Progenitor cell of endocrine pancreas (in vitro differentiated cells): ENCODE measurements at places on chromosomes 3 and 15. TPM values are rescaled to one million over a fixed set of nuclear protein-coding genes. Genes with fewer than 3 reads are reported as not detected.

DNA sequence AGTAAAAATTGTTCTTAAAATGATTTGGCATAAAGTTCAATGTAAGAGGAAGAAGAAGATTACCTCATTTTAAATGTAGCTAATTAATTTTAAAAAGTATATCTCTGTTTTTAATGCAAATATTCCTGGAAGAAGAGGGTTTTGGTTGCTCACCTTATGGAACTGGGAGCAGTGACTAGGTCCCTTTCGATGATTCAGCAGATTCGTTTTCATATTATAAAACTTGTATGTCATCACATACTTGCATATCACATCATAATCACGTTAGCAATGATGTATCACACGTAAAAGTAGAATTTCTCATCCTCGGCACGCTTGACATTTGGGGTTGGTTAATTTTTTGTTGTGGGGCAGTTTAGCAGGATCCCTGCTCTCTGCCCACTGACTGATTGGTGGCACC, 47.6 kb downstream of the GPR160 start:
- DNase-seq: no peak

- DNase-seq: no peak
Observed at GRCh38 chr3:5197022-5197421, 9.5 kb downstream of the EDEM1 start.

GRCh38 chr3:42539871-42540714, 37.6 kb downstream of the VIPR1 start:
- DNase-seq: peak; percentile 73

GRCh38 chr3:51539291-51539941, 897 bp downstream of the RAD54L2 start:
- DNase-seq: no peak

DNA sequence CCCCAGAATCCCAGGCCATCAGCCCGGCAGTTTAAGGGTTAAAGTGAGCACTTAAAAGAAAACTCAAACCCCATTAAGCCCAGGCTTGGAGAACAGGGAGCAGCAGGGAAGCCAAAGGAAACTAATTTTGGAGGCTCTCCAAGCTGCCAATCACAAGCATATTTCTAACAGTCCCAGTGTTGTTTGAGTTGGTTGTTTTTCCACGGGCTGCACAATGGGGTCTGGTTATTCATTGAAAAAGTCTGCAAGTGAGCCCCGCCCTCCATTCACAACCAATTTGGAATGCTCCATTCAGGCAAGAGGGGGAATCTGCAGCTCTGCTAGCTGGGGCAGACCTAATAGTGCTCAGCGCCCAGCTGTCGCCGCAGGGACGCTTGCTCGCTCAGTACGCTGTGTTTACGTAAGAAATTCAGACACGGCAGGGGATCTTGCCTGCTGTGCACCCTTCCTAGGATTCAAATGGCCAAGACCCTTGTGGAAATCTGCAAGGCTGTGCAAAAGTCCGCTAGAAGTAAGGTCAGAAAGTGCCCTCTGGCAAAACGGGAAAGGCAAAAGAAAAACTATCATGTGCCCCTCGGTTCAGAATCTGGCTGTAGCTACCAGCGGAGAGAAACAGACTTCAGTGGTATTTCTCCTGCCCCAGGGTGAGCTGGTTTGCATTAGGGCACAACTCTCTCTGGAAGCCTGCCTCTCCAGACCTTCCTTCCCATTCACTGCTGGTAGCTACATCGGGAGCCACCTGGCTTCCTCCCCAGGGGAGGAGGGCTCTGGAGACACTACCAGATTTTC, 11.0 kb downstream of the ETV5 start:
- DNase-seq: peak; percentile 77

DNA sequence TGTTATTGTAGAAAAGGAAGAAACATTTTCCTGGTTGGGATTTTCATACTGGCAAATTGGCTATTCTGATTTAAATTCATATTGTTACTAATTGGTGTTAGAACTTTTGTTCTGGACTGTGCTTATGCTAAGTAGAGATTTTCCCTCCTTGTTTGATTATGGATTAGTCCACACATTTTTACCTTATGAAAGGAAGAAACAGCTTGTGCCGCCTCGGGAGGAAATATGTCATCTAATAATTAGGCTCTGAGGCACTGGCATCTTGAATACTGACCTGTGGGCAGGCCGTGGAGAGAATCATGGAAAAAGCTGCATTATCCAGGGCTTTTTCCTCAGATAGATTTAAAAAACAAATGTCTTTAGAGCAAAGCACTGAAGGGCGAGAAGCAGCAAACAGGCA, 344.3 kb upstream of the TBL1XR1 start:
- no peak for DNase-seq

DNA sequence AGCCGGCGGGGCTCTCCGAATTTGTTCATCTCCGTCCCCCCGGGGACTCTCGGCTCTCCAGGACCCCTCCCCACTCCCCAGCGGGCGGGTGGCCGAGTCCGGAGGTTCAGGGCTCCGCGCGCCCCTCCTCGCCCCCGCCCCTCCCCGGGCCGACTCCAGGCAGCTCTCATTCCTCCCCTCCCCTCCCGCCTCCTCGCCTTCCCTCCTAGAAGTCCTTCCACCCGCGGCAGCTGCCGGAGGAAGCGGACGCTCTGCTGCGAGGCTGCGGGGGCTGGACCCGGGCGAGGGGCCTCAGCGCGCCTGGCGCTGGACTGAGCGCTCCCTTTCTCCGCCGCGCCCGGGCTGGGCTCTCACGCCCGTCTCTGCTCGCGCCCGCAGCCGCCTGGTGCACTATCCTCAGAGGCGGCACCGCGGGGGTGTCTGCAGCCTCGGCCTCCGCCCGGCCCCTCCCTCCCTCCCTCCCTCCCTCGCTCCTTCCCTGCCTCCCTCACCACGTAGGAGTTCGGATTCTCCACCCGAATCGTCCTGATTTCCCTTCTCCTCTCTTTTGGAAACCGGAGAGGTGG, at the start of gene ROBO2:
ROBO2 (plus strand) TSS at position 494 of the 566 bp plus-strand sequence. CDS start 687 bp downstream, outside the sequence.
- DNase-seq: peak; percentile 62

DNA sequence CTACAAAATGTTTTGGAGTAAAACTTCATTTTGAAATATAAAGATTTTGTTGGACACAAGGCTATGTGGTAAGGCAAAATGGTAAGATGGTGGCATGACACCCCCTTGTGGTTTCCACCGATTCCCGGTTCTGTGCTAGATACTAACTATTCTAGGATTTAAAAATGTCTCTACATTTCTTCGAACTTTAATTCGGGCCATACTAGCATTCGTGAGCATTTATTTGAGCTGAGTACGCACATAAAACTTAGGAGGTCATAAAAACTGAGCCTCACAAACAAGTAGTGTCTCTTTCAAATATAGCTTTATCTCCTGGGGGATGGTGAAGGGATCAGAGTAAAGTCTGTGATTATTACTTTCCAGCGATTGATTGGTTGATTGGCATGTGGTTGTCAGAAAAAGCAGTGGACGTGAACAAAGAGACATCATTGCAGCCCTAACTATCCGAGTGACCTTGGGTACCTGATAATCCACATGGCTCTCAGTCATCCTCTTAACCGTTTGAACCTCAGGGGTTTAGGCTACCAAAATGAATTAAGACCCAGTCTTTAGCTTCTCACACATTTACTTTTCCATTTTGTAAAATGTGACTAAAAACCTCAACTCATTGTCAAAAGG, 1.1 kb upstream of the ZNF639 start:
- DNase-seq: no peak

DNA sequence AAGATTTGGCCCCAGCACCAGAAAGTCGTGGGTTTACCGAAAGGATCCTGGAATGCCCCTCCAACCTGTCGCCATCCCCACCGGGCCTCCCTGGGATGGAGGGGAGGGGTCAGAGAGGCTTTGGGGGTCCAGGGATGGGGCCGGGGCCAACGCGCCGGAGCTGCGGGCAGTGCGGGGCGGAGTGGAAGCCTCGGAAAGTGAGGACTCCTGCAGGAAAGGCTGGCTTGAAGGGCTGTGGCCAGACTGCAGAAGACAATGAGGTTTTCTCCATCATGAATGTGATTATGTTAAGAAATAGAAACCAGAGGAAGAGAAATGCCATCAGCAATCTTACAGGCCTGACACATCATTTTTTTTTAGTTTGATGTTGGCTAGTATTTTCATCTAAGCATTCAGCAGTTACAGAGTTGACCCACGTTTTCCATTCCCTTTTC, 738 bp downstream of the YEATS2 start:
- DNase-seq: peak; percentile 21

DNA sequence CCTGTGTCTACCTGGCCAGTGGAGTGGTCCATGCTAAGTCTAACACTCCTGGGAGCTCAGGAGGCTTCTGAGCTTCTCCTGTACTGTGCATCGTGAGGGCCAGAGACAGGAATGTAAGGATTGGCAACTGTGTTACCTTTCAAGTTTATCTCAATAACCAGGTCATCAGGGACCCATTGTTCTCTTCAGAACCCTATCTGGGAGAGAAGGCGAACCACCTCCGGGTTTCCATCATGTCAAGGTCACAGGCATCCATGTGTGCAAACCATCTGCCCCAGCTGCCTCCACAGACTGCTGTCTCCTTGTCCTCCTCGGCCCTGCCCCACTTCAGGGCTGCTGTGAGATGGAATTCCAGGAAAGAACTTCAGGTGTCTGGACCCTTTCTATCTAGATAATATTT, 5.9 kb downstream of the ANKRD63 start:
- DNase-seq: no peak

GRCh38 chr3:157832588-157832987, 273.6 kb downstream of the SHOX2 start:
- DNase-seq: no peak

- no peak for DNase-seq
Observed at GRCh38 chr3:165635791-165636683, 201.2 kb downstream of the BCHE start.

- DNase-seq: no peak
Observed at GRCh38 chr3:10368512-10368911, 47.6 kb upstream of the SEC13 start.

- no peak for DNase-seq
Observed at GRCh38 chr3:100083209-100083608, 31.1 kb downstream of the FILIP1L start.

DNA sequence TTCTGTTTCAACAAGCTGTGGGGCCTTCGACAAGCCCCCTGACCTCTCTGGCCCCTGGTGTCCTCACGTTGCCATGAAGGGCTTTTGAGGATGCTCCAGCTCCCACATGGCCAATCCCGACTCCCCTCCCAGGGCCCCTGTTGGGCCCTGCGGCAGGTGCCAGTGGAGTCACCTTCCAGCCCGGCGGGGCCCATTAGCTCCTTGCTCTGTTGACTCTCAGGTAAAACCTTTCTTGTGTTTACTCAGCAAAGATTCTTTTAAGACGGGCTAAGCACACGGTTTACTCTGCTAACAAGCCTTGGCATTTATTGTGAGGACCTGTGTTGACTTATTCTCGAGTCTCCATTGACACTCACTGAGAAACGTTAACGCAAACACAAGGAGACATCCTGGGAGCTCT, 15.0 kb downstream of the RPLP1 start:
- DNase-seq: no peak

- no peak for DNase-seq
Observed at GRCh38 chr3:19994796-19995195, 17.3 kb downstream of the PP2D1 start.

GRCh38 chr3:46359733-46360493, 6.0 kb downstream of the CCR2 start:
- DNase-seq: no peak

- no peak for DNase-seq
Observed at GRCh38 chr15:87118435-87118834, 1038.8 kb downstream of the AGBL1 start.

- no peak for DNase-seq
Observed at GRCh38 chr3:45425237-45425933, 37.0 kb downstream of the LARS2 start.

DNA sequence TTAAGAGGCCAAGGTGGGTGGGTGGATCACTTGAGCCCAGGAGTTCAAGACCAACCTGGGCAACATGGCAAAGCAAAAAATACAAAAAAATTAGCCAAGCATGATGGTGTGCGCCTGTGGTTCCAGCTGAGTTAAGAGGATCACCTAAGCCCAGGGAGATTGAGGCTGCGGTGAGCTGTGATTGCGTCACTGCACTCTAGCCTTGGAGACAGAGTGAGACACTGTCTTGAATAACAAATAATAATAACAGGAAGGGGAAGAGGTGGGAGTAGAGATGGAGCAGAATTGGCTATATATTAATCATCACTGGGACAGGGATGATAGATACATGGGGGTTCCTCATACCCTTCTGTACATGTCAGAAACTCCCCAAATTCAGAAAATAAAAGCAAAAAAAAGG, 23.8 kb upstream of the NMB start:
- no peak for DNase-seq

DNA sequence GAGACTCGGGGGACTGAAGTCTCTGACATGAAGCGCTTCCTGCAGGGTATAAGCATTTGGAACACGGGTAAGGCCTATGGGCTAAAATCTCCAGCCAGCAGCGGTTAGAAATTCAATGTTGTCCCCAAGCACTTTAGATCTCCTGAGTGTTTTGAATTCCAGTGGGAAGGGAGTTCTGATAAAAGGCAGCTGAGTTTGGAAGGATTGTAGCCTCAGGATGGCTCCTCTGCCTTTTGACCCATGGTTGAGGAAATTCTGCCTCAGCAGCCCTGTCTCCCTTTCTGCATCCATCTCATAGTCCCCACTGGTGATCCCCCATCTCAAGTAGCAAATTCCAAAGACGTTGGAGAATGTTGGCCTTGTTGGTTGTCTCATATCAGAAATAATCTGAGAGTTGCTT, 24.2 kb upstream of the HACD2 start:
- no peak for DNase-seq

GRCh38 chr3:195101001-195101583, 169.9 kb downstream of the XXYLT1 start:
- DNase-seq: no peak

- DNase-seq: no peak
Observed at GRCh38 chr3:154184582-154184981, 63.4 kb downstream of the ARHGEF26 start.

DNA sequence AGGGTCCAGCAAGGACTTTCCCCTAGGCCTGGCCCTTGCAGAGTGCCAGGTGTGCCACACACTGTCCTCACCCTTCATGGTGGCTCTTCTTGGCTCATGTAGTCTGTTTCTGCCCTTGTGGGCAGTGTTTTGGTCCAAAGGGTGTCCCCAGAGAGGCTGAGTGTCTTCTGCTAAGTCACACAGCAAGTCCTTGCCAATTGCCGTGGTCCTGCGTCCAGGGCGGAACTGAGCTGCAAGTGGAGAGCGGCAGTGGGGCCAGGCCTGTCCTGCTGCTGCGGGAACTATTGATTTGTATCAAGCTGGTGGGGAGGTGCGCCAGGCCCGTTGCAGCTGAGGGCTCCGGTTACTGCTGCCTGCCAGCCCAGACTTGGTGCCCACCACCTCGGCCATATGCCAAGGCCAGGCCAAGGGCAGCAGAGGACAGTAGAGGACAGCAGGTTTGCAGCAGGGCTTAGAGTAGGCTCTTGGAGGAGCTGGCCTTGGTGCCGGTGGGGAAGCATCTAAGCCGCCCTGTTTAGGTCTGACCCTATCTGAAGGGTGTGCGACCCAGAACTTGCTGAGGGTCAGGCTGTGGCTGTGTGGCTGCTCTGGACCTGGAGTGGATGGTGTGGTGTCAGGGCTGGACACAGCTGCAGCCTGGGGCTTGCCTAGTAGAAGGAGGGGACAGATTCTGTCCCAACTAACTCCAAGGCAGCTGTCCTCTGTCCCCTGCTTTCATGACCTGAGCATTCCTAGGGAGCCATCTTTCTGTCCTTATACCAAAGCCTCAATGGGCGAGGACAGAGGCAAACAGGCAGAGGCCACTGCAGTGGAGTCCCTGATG, 4.5 kb downstream of the AMIGO3 start:
- DNase-seq: no peak

The GHSR gene
- total RNA-seq: not detected in 2 replicates

The TMEM108 gene
- total RNA-seq: 6.1 and 6.7 TPM in 2 replicates

The GOLGA6L24 gene
- not detected in 2 replicates for total RNA-seq

The ZNF662 gene
- total RNA-seq: 0.40 and 0.65 TPM in 2 replicates

The APOD gene
- not detected in 2 replicates for total RNA-seq

The WDR93 gene
- 0.91 and 1.3 TPM in 2 replicates for total RNA-seq

The SNTN gene
- 0.26 TPM in 1 of 2 replicates, not detected in the other for total RNA-seq

The LSM3 gene
- 13.2 and 13.4 TPM in 2 replicates for total RNA-seq

The TUSC7 gene
- total RNA-seq: not detected in 2 replicates

The PRSS50 gene
- 1.9 TPM in 2 replicates for total RNA-seq

The MTFMT gene
- 14.0 and 19.4 TPM in 2 replicates for total RNA-seq
